NCI-H82 (cell line): ENCODE measurements at places on chromosomes 2 and 18.

- no peak for DNase-seq
These were observed 19.4 kb upstream of the RNF149 start for GRCh38 chr2:101327863-101328394.

GRCh38 chr18:23735021-23735464 is 45.8 kb downstream of the LAMA3 start:
- no peak for DNase-seq

DNA sequence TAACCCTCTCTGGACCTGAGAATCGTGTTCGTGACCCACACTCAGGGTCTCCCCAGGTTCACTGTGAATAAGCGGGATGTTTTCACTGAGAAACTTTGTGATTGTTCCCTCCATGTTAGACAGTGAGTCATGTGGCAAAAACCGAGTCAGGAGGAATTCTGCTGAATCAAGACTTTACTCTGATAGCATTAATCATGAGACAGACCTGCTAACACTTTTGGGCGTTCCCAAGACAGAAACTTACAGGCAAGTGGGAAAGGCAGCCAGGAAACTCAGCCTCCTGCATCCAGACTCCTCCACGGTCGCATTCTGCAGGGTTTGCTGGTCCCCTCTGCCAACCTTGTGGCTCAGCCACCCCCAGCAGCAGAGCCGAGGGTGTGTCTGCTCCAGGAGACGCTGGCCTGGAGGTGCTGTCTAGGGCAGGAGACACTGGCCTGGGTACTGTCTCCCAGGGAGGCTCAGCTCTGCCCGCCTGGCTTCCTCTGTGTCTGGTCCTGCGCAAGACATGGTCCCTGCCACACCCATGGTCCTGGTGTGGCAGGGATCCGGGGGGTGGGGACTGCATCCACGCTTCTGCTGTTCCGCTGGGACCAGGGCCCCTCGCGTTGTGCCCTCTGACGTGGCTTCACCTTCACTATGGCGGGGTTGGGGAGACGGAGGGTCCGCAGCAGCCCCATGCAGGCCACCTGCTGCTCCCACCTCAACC is 177.4 kb downstream of the TWIST2 start:
- DNase-seq, result no peak

- no peak for DNase-seq
These were observed 14.8 kb upstream of the ZAP70 start for GRCh38 chr2:97698530-97698929.

- DNase-seq, result no peak
These were observed 68.2 kb downstream of the DCDC2C start for GRCh38 chr2:3771576-3771975.

GRCh38 chr2:138485019-138485418 is 16.6 kb upstream of the SPOPL start:
- no peak for DNase-seq
